B cell (primary cell): ENCODE measurements at places on chromosomes 11 and 22. TPM values are rescaled to one million over a fixed set of nuclear protein-coding genes. Genes with fewer than 3 reads are reported as not detected.
A peak's percentile ranks its signal among the peaks of the same experiment; 100 is the strongest.

DNA sequence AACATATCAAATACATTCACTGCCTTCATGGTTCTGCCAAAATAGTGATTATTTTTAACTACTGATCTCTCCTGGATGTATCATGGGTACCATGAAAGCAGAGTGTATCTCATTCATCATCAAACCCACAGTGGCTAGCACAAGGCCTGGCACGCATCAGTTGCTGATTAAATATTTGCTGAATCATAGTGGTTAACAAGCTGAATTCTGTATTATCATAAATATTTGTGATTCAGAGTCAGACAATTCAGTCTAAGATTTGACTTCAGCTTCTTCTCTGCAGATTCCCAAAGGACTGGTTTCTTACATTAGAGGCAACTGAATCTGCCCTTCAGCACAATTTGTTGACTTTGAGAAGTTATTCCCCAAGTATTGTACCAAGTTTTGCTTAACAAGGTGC is 715.8 kb upstream of the LRRC4C start:
- no peak overlapping the region for H3K27ac ChIP-seq
- H3K4me3 ChIP-seq = no peak overlapping the region
- no peak for DNase-seq
- no peaks in the 10 kb centered on the region for H3K27me3 ChIP-seq

DNA sequence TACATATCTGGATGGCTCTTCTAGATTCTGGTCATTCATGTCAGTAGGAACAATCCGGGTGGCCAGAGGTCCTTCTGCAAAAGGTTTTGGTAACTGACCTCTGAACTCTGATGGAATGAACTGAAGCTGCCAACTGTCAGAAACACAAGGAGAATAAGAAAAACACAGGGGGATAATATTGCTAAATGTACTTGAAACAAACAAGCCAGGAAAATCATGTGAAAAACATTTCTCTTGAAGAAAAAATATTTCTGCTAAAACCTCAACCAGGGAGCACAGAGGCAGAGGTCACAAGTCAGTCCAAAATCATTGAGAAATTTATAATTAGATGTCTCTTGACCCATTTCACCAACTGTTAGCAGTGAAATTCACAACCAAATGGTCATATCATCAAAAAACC is 35.2 kb downstream of the ALG9 start:
- H3K27ac ChIP-seq = no peak overlapping the region
- peaks cover 45% of the 10 kb centered on the region for H3K36me3 ChIP-seq
- H3K4me1 ChIP-seq = peaks cover under 1% of the 10 kb centered on the region
- no peak for DNase-seq
- H3K27me3 ChIP-seq = no peaks in the 10 kb centered on the region
- no peak overlapping the region for H3K4me3 ChIP-seq

KDM4D gene
- total RNA-seq = 0.44 and 0.73 TPM in 2 replicates

DNA sequence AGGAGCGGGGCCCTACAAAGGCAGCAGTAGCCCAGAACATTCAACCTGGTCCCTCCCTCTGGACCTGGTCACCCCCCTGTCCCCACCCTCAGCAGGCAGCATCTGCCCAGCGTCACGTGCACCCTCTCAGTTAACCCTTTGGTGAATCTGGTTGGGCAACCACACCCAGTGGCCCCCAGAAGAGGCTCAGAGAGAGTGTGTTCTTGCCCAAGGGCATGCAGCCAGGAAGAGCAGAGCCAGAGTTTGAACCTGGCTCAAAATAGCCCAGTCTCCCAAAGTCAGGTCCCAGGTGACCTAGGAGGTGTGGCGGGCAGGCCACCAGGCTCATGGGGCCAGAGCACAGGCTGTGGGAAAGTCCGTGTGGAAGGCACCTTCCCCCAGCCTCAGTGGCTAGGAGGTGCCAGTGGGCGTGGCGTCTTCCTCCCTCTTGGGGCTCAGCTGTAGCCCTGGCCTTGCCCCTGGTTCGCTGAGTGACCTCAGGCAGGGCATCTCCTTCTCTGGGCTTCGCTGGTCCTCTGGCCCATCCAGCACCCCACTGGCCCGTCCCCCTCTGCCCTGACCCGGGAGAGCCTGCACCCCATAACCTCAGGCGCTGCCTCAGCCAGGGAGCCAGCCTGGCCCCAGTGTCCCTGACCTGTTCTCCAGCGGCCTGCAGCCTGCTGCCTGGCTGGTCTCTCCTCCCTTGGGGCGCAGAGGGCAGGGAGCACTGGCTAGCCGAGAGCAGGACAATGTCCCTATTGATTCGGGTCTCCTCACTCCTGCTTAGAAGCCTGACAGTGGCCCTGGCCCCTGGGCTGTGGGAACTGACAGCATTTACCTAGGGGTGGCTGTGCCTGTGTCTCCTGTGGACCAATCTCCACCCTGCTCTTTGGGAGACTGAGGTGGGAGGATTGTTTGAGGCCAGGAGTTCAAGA is 7.0 kb downstream of the ALDH3B1 start:
- no peaks in the 10 kb centered on the region for H3K4me1 ChIP-seq
- no peak overlapping the region for H3K4me3 ChIP-seq
- no peak overlapping the region for H3K27ac ChIP-seq
- no peaks in the 10 kb centered on the region for H3K27me3 ChIP-seq
- no peak for DNase-seq

RIBC2 gene
- total RNA-seq = not detected in 2 replicates

ROM1 gene
- total RNA-seq = 0.68 and 2.0 TPM in 2 replicates

DNA sequence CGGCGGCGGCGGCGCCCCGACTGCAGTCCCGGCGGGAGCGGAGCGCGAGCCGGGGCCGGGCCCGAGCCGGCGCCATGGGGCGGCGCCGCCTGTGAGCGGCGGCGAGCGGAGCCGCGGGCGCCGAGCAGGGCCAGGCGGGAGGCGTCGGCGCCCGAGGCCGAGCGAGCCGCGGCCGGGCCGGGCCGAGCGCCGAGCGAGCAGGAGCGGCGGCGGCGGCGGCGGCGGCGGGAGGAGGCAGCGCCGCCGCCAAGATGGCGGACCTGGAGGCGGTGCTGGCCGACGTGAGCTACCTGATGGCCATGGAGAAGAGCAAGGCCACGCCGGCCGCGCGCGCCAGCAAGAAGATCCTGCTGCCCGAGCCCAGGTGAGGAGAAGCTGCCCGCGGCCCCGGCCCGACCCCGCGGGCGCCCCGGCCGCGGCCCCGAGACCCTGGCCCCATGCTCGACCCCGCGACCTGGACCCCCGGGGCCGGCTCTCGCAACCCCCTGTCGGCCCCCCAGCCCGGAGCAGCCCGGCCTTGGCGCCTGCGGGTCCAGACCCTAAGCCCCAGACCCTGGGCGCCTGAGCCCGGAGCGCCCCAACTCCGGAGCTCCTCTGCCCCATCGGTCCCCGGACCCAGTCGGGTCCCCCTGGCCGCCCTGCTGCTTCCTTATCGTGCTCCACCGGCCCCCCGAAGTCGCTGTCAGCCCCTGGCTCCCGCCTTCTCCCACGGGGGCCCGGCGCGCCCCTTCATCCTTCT is at the start of gene GRK2:
TSS of gene GRK2 (plus strand) at position 25 of the 739 bp plus-strand sequence. CDS start at position 252, 227 bp downstream.
- peak; percentile 77 for DNase-seq
- H3K4me1 ChIP-seq = peaks cover 65% of the 10 kb centered on the region
- peak within 1 kb of the TSS; percentile 87 for H3K4me3 ChIP-seq
- H3K36me3 ChIP-seq = no peaks in the 10 kb centered on the region
